ENCODE measurements at places on chromosomes 2 and 18. TPM values are rescaled to one million over a fixed set of nuclear protein-coding genes. Genes with fewer than 3 reads are reported as not detected.
A peak's percentile ranks its signal among the peaks of the same experiment; 100 is the strongest.

Gene LIMS3
- total RNA-seq: 2.6 TPM

Gene MDH1B
- 1.0 TPM for total RNA-seq

Gene TMEM37
- 2.9 TPM for total RNA-seq

Gene CREG2
- total RNA-seq: not detected

Gene CNDP1
- not detected for total RNA-seq

Gene TXNL1
- 113 TPM for total RNA-seq

Gene SERPINB12
- not detected for total RNA-seq

Gene TTN
- total RNA-seq: 3,610 TPM

Gene CLIP4
- 31.4 TPM for total RNA-seq

DNA sequence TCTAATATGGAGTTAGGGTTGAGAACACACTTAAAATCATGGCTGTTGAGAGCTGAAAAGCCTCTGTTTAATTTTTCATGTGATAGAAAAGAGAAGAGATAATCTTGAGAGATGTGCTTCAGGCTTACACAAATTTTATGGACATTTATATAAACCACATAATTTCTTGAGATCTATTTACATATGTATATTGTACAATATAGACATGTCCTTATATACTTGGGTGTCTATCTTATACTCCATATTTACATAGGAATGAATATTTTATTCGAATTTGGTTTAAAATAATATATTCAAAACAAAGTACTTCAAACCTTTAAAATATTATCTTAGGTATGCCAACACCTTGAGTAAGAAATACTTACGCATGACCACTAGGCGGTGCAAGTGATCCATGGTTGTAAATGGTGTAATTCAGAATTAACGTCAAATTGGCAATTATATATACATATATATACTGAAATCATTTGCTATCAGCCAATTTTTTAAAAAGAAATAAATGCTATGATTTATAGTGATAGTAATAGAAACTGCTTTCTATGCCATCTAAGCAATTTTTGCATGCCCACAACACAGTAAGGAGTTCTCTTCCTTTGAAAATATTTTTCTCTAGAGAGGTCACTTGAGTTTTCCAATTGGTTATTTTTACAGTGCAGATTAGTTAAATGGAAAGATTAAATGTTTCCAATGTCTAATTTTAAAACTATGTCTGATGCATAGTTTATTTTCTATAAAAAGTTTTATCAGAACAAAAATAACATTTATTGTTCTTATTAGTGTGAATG lies 37.6 kb upstream of the SPAG16 start:
- no peak for DNase-seq

DNA sequence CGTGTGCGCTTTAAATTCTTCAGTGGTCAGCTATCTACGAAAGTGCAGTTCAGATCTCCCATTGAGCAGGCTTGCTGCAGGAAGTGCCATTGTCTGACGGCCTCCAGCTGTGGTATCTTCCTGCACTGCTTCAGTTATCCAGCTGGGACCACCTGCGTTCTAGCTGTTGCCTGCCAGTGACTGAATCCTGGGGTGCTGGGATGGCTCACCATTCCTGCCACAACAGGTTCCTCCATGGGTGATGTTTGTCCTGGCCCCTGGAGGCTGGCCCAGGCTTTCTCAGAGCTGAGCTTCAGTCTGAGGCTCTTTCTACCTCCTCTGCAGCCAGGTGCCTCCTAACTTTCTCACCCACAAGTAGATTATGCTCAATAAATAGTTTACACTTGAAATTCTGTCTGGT lies 498.5 kb upstream of the HS6ST1 start:
- no peak for DNase-seq

GRCh38 chr18:79991494-79991893 lies 3.1 kb upstream of the TXNL4A start:
- no peak for DNase-seq

- no peak for DNase-seq
Observed at GRCh38 chr2:201985728-201986462, 47.8 kb upstream of the FZD7 start.

DNA sequence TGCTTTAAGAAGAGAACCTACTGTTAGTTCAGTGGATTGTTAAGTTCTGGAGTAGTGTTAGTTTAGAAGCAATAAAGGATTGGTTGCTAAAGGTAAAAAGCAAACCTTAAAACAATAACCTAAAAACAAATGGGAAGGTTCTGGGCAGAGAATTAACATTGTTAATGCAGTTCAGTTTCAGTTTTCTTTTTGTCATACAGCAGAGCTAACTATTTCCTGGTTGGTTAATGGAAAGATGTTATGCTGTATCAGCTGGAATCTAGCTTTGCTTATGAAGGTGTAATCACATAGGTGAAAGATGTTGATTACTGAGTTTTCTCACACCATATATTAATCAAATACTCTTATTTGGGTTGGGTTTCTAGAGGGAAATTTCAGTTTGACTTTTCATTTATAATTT lies 23.8 kb downstream of the SMAD4 start:
- no peak for DNase-seq

DNA sequence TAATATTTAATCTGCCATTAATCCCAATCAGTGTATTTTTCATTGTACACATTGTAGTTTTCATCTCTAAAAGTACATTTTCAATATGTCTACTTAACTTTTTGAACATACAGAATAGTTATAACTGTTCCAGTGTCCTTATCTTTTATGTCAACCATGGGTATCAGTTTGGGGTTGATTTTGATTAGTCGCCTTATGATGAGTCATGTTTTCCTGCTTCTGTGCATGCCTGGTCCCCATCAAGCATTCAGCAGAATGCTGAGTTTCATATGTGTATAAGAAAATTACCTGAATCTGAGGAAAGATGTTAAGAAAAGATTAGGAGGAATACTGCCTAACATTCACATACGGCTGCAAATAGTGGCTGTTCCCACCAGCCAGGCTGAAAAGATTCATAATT lies 17.7 kb downstream of the SPDYA start:
- DNase-seq: no peak

DNA sequence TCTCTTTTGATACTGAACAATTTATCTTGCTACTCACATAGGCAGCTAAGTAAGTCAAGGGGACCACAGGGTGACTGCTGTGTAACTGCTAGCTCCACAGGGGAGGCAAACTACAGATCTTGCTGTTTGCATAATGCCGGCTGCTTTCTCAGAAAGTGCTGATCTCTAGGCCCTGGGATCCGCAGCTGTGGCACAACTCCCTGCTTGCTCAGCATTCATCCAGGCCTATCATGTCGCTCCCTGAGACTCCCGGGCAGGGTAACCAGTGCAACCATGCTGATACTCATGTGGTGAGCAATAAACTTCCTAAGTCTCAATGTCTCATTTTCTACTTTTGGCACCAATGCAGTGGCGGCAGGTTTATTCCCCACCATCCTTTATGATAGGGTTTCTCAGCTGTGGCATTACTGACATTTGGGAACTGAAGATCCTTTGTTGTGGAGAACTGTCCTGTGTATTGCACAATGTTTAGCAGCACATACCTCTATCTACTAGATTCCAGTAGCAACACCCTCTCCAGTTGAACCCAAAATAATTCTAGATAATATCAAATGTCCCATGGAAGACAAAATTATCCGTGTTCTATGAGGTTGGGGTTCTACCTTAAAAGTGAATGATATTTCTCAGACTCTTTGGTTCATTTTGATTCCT lies 1101.3 kb downstream of the LRP1B start:
- no peak for DNase-seq

DNA sequence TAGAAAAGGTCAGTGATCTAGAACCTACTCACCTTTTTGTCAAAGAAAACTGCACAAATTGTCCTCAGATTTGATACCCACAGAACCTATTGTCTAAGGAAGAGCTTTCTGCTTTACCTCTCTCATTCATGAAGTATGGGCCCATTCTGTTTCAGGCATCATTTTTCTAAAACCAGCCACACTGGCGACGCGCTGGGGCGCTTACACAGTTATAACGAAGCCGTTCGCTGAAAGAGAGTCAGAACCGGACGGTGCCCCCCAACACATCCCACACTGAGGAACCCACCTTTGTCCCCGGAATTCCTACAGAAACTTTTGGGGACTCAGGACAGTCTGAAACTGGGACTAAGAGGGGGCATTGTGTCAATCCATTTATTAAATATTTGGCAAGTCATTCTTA lies 206.3 kb upstream of the HAAO start:
- no peak for DNase-seq

GRCh38 chr2:211114826-211115455 lies 558.5 kb downstream of the CPS1 start:
- DNase-seq: no peak

DNA sequence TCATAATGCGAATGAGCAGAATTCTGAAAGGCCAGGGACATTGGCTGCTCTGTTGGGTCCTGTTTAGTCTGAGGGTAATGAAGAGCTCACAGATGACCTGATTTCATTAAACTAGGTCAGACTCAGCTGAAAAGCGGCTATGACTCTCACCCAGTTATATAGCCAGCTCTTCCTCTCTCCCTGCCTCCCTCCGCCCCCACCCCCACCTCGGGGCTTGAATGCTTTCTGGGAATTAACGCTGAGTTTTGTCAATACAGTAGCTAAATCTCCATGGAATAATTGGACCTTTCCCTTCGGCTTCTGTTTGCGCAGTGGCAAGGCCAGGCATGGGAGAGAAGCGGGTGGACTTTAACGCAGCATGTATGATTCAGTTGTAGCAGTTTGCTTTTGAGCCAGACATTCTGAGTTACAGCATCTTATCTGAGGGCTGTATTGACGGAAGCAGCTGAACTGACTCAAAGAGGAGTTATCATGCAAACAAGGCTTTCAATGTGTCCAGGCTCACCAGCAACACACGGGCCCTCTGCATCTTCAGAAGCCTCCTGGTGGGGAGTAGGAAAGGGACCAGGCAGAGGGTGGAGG lies 110.6 kb downstream of the MYCN start:
- DNase-seq: no peak

DNA sequence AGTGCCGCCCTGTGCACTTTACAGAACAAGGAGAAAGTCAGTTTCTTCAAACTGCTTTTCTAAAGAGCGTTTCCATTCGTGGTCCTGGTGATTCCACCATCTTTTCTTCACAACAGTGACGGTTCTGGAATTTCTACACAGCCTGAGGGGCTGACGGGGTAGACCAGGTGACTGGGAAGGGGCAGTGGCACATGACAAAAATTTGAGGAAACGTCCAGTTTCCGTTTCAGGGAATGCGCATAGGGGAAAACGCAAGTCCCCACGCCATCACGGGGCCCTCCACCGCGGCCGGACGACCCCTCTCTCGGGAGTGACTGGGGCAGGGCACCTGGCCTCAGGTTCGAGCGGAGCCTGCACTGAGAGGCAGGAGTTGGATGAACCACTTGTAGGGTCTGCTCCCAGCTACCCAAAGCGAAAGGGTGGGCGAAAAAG lies 980 bp upstream of the SPTBN1 start:
- DNase-seq: peak; percentile 41

- DNase-seq: peak; percentile 51
Observed at GRCh38 chr18:49728542-49728941, 84.8 kb downstream of the ACAA2 start.

DNA sequence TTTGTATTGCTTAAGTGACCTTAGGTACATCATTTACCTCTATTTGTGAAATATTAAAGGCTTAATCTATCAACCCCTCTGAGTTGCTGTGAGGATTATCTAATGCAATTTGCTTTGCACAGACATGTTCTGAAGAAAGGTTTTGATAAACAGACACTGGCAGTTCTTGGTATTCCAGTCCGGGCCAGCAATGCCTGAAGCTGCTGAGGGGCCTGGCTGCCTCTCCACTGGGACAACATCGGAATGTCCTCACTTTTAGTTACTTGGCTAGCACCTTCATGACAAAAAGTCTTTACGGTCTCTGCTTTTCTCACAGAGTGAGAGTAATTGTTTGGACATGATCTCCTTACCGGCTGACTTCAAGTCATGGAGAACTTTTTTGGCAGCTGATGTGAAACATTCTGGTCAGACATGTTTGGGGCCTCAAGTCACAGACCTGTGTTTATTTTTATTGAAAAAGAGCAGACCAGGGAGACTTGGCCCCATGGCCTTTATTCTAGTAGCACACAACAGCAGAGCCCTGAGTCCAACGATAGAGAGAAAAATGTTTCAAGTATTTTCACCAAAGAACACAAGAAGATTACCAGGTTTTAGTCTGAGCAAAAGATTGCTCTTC lies 1112.3 kb upstream of the FANCL start:
- DNase-seq: no peak

GRCh38 chr18:26556573-26556972 lies 8.2 kb upstream of the KCTD1 start:
- DNase-seq: no peak

GRCh38 chr2:151437630-151438029 lies 27.9 kb downstream of the RIF1 start:
- no peak for DNase-seq

GRCh38 chr2:7014174-7014640 lies 97.0 kb downstream of the RNF144A start:
- DNase-seq: no peak

GRCh38 chr2:221429741-221430491 lies 142.2 kb downstream of the EPHA4 start:
- peak; percentile 55 for DNase-seq

GRCh38 chr2:175004730-175004979 lies 526 bp downstream of the CHN1 start:
- DNase-seq: peak; percentile 51

- DNase-seq: no peak
Observed at GRCh38 chr2:97936199-97936598, 59.5 kb downstream of the TMEM131 start.

DNA sequence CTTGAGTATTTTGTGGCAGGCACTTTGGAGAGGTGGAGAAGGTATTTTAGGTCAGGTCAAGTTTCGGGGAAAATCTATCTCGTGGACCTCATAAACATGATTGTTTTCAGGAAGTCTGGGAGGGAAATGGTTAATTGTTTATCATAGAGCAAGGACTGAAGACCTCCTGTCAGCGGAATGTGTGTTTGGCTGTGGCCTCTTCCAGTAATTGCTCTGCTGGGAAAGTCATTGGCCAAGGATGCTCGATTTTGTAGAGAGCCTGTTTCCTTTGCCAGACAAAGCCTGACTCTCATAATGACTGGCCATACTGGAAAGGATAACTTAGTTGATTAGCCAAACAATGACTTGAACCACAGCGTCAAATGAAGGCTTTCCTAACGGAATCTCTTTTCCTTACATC lies 30.0 kb downstream of the IL1R2 start:
- no peak for DNase-seq

DNA sequence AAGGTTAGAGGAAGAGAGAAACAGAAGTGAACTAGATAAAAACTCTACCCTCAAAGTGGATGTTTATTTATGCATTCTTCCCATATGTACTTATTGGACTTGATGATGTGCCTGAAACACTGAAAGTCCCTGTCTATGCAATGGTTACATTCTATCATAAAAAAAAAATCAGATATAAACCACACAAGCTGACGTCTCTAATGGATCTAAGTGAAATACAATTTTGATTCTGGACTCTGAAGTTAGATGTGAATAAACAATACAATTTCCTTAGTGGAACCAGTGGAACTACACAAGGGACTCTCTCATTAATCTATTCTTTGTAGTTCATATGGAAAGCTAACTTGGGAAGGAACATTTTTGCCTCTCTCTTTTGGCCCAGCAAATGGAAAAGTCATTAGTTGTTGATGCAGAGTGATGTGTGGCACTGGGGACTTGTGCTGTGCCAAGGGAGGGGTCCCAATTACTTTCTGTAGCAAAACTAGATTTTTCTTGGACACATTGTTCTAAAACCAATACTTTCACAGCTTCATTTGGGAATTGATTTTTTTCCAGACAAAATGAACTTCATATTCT lies 376.8 kb downstream of the TRIB2 start:
- no peak for DNase-seq
